ENCODE measurements at places on chromosomes 16 and 17.

GRCh38 chr16:50372611-50373344 lies 4.0 kb upstream of the BRD7 start:
- H3K4me3 ChIP-seq, result no peak overlapping the region
- H3K4me1 ChIP-seq, result no peaks in the 10 kb centered on the region
- no peak for DNase-seq
- H3K27me3 ChIP-seq, result no peaks in the 10 kb centered on the region
- H3K36me3 ChIP-seq, result no peaks in the 10 kb centered on the region

DNA sequence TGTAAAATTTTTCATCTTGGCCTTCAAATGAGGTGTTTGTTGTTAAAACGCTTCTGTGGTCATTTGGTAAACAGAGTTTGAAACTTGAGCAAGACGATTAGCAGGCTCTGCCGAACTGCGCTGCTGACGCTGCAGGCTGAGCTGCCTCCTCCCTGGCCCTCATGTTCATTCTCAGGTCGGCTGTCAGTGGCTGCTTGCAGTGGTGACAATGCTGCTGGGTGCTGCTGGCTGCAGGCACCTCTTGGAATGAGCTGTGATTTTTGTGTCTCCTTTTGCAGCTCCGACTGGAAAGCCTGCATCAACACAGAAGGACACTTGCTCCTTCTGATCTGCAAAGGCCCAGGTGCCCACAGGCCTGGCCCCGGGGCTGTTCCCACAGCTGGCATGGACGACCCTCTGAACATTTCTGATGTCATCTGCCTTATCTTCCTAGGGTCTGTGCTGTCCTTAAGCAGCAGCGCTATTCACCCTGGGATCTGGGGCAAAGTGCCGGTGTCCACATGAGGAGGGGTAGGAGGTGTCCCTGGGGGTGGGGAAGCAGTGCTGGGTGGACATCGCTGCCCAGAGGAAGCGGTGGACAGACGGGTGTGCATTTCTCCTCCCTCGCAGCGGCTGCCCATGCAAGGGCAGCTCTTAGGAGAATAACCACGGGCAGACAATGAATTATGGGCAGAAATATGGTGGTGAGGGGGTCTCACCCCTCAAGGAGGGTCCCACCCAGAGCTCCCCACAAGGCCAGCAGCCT lies 23.1 kb upstream of the OSGIN1 start:
- no peaks in the 10 kb centered on the region for H3K4me1 ChIP-seq
- no peaks in the 10 kb centered on the region for H3K27me3 ChIP-seq
- H3K4me3 ChIP-seq, result no peak overlapping the region
- peaks cover 3% of the 10 kb centered on the region for H3K36me3 ChIP-seq

- no peak overlapping the region for H3K27ac ChIP-seq
- no peak overlapping the region for H3K4me3 ChIP-seq
- no peak for DNase-seq
Measured at GRCh38 chr17:58265271-58265670, 15.5 kb downstream of the MPO start.

DNA sequence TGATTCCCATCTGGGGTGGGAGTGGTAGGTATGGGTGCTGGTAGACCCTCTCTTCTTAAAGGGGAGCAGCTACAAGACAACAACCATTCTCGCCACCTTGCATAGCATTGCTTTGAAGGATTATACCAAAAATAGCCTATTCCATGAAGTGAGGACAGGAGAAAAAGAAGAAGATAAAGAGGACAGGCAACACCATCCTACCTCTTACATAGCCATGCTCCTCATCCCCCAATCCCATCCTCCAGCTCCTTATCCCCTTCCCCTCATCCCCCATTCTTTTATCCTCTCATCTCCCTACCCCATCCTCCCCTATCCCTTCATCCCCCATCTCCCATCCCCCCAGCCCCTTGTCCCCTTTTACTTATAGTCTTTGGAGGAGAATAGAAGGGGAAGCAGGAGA lies 29.1 kb downstream of the CCDC182 start:
- DNase-seq, result no peak
- no peak overlapping the region for H3K27ac ChIP-seq
- H3K27me3 ChIP-seq, result no peaks in the 10 kb centered on the region
- H3K4me1 ChIP-seq, result peaks cover 7% of the 10 kb centered on the region

DNA sequence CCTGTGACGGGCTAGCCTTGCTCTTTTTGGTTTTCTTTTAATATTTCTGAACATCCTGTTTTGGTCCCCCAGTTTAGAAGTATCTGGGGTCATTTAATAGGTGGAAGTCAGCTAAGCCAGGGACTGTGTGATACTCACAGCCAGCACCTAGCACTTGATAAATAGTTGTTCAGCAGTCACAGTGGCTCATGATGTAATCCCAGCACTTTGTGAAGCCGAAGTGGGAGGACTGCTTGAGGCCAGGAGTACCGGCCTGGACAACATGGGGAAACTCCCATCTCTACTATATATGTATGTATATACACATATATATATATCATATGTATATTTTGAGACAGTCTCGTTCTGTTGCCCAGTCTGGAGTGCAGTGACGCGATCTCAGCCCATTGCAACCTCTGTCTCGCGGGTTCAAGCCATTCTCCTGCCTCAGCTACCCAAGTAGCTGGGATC lies 1.8 kb upstream of the ZNRF1 start:
- H3K27ac ChIP-seq, result peak overlapping the region; percentile 16
- H3K36me3 ChIP-seq, result no peaks in the 10 kb centered on the region
- DNase-seq, result no peak
- H3K4me1 ChIP-seq, result no peaks in the 10 kb centered on the region

GRCh38 chr17:32878211-32878610 lies 1.3 kb upstream of the MYO1D start:
- peak; percentile 69 for DNase-seq
- H3K4me3 ChIP-seq, result no peak overlapping the region
- no peaks in the 10 kb centered on the region for H3K36me3 ChIP-seq
- no peaks in the 10 kb centered on the region for H3K27me3 ChIP-seq

DNA sequence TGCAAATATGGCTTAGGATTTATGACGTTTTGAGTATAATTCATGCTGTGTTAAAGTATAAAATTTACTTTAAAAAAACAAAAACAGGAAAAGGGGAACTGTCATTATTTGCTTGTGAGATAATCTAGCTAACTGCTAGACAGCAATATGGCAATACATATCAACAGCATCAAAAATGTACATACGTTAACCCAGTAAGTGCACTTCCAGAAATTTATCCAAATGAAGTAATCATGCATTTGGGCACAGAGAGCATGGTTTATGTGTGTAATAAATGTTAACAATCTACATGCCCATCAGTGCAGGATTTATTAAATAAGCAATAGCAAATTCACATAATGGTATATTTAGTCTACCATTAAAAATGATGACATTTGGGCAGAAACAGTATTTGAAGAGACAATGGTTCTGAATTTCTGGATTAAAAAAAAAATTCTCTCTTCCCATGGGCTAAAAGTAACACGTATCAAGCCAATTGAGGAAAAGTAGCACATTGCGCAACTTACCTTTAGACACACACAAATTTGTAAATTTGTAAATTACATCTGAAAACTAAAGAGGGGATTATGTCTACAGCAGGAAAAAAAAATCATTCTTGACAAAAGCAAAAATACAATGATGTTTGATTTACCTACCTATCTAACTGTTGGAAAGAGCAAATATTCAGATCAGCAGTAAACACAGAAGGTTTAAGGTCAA lies 80.2 kb downstream of the CACNG1 start:
- H3K4me1 ChIP-seq, result no peaks in the 10 kb centered on the region
- no peak overlapping the region for H3K27ac ChIP-seq
- H3K27me3 ChIP-seq, result no peaks in the 10 kb centered on the region
- peaks cover 39% of the 10 kb centered on the region for H3K36me3 ChIP-seq
- no peak overlapping the region for H3K4me3 ChIP-seq

GRCh38 chr17:34486761-34487160 lies 92.6 kb upstream of the TMEM132E start:
- H3K4me1 ChIP-seq, result no peaks in the 10 kb centered on the region
- no peak overlapping the region for H3K27ac ChIP-seq
- no peak overlapping the region for H3K4me3 ChIP-seq
- H3K36me3 ChIP-seq, result no peaks in the 10 kb centered on the region
- no peaks in the 10 kb centered on the region for H3K27me3 ChIP-seq
- no peak for DNase-seq

DNA sequence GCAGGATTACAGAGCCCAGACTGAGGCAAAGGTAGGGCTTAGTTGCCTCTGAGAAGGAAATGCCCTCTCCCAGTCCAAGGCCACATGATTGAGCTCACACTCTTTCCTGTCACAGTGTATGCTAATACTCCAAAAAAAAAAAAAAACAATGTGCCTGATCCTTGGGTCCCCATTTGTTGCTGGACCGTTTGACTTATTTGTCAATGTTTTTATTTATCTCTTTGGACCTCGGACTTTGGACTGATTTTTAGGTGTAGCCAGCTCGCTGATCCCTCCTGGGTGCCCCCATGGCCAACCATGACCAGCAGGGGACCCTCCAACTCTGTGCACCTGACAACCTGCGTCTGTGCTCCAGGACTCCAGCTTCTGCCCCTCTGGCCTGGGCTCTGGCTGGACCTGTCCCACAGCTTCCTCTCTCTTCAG lies 622 bp upstream of the CCL16 start:
- no peak overlapping the region for H3K27ac ChIP-seq
- DNase-seq, result no peak
- no peak overlapping the region for H3K4me3 ChIP-seq
- H3K4me1 ChIP-seq, result no peaks in the 10 kb centered on the region
- no peaks in the 10 kb centered on the region for H3K36me3 ChIP-seq

DNA sequence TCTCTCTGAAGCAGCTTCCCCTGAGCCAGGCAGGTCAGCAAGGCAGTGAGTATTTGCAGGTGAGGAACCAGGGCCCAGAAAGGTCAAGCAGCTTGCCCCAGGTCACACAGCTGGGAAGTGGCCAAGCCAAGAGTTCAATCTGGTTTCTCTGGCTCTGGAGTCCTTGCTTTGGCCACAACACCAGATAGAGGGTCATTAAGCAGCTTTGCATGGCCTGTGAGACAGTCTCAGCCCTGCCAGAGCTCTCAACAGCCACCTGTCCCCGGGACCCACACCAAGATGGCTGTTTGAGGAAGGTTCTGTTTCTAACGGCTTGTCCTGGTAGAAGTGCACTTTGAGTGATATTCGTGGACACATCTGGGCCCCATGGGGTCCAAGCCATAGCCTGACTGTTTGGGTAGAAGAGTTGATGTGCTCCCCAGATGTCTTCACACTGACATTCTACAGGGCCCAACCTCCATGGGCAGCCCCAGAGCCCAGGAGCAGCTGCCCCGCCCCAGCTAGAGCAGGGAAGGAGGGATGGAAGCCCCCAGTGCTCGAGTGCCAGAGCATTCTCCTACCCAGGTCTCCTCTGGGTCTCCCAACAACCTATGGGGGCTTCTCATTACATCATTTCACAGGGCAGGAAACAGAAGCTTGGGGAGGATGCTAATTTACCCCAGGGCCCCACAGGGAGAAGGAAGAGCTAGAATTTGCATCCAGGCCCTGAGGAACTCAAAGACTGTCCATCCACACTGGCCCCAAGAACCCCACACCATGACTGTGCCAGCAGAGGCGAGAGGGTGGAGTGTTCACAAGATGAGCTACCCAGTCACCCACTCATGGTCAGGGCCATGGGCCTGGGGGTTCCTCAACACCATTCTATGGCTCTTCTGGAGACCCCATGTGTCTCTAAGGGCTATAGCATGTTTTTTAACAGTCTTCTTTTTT lies 107.3 kb upstream of the CDH5 start:
- H3K27ac ChIP-seq, result no peak overlapping the region
- no peak overlapping the region for H3K4me3 ChIP-seq
- peak; percentile 52 for DNase-seq
- peaks cover 6% of the 10 kb centered on the region for H3K4me1 ChIP-seq
- H3K27me3 ChIP-seq, result no peaks in the 10 kb centered on the region

- H3K4me3 ChIP-seq, result no peak overlapping the region
- no peaks in the 10 kb centered on the region for H3K36me3 ChIP-seq
- H3K27me3 ChIP-seq, result no peaks in the 10 kb centered on the region
- no peaks in the 10 kb centered on the region for H3K4me1 ChIP-seq
- no peak overlapping the region for H3K27ac ChIP-seq
Measured at GRCh38 chr16:54477714-54478113, 191.1 kb upstream of the IRX3 start.

GRCh38 chr17:75475851-75476250 lies 19.4 kb downstream of the TMEM94 start:
- peaks cover 9% of the 10 kb centered on the region for H3K36me3 ChIP-seq
- no peaks in the 10 kb centered on the region for H3K27me3 ChIP-seq
- H3K4me3 ChIP-seq, result no peak overlapping the region
- H3K27ac ChIP-seq, result peak overlapping the region; percentile 78
- peaks cover 44% of the 10 kb centered on the region for H3K4me1 ChIP-seq

DNA sequence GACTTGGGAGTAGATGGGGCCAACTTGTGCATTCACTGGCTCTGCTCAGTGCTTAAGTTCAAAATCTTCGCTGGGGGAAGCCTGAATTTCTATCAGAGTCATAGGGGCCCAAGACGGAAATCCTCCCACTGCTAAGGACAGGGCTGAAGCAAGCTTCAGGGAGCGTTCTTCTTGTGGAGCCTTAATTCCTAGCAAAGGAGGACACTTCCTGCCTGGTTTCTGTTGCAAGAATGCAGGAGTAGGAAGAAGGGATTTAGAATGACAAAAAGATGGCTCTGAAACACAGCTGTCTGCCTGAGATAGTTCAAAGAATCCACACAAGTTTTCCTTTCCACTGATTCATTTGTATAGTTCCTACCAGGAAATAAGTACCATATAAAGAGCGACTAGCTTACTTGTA lies 26.4 kb downstream of the PSME3IP1 start:
- no peaks in the 10 kb centered on the region for H3K27me3 ChIP-seq
- peaks cover 59% of the 10 kb centered on the region for H3K36me3 ChIP-seq

GRCh38 chr16:67750466-67750865 lies 31.4 kb upstream of the GFOD2 start:
- H3K4me1 ChIP-seq, result no peaks in the 10 kb centered on the region
- no peak overlapping the region for H3K27ac ChIP-seq
- no peaks in the 10 kb centered on the region for H3K27me3 ChIP-seq
- H3K36me3 ChIP-seq, result no peaks in the 10 kb centered on the region

- no peaks in the 10 kb centered on the region for H3K36me3 ChIP-seq
- H3K4me1 ChIP-seq, result peaks cover 12% of the 10 kb centered on the region
- no peaks in the 10 kb centered on the region for H3K27me3 ChIP-seq
- H3K27ac ChIP-seq, result peak overlapping the region; percentile 98
- peak overlapping the region; percentile 74 for H3K4me3 ChIP-seq
Measured at GRCh38 chr17:30600830-30601494, 123.8 kb downstream of the GOSR1 start.

GRCh38 chr17:46896991-46897390 lies 26.0 kb upstream of the GOSR2 start:
- no peaks in the 10 kb centered on the region for H3K4me1 ChIP-seq
- H3K36me3 ChIP-seq, result no peaks in the 10 kb centered on the region
- no peak for DNase-seq
- H3K27me3 ChIP-seq, result no peaks in the 10 kb centered on the region
- H3K4me3 ChIP-seq, result no peak overlapping the region
- no peak overlapping the region for H3K27ac ChIP-seq

DNA sequence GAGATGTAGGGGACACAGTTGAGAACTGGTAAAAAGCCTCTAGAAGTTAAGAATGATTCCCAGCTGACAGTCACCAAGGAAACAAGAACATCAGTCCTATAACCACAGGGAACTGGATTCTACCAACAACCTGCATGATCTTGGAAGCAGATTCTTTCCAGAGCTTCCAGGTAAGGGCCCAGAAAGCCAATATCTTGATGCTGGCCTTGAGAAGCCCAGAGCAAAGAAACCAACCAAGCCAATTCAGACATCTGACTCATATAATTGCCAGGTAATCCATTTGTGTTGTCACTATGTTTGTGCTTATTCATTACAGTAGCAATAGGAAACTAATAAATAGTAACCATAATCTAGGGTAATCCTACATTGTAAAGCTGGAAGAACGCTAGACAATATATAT lies 81.6 kb downstream of the CACNG1 start:
- H3K27me3 ChIP-seq, result no peaks in the 10 kb centered on the region
- H3K4me3 ChIP-seq, result no peak overlapping the region
- H3K36me3 ChIP-seq, result peaks cover 30% of the 10 kb centered on the region
- no peak overlapping the region for H3K27ac ChIP-seq
- no peaks in the 10 kb centered on the region for H3K4me1 ChIP-seq
